Germinal center (tissue), 1 donor: ENCODE measurements at places on chromosomes 12 and 14.

DNA sequence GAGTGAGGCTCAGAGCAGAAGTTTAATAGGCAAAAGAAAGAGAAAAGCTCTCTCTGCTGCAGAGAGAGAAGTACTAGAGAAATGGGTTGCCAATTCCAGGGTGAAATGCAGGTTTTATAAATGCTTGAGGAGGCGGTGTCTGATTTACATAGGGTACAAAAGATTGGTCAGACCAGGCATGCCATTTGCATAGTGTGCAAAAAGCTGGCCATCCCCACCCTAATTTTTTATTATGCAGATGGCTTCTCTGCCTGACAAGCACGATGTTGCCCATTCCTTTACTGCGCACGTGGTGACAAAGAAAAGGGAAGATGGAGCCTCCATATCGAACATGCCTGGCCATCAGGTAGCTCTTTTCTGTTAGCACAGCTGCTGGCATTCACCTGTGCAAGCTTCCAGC, 209.3 kb upstream of the PPFIA2 start:
- DNase-seq = no peak

DNA sequence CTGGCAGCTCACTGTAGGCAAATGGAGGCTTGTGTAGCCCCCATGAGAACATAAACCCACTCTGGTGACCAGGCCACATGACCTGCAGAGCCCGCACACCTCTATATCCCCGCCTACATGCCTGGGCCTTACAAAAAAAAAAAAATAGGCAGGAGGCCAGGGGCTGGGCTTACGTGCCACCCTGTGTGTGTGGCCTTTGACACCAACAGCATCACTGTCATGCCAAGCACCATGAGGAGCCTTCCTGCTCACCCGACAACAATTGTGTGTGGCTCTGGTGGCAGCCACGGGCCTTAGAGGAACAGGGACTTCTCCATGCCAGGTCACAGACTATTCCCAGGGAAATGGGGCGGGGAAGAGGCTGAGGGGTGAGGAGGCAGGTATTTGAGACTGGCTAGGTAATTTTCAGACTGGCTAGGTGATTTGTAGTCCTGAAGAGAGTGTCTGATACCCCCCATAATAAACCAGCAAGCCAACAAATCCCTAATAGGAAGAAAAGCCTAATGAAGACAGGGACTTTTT, 140.0 kb downstream of the DPF3 start:
- no peak for DNase-seq

- DNase-seq = no peak
Measured at GRCh38 chr12:13390381-13390861, 193.9 kb downstream of the EMP1 start.

DNA sequence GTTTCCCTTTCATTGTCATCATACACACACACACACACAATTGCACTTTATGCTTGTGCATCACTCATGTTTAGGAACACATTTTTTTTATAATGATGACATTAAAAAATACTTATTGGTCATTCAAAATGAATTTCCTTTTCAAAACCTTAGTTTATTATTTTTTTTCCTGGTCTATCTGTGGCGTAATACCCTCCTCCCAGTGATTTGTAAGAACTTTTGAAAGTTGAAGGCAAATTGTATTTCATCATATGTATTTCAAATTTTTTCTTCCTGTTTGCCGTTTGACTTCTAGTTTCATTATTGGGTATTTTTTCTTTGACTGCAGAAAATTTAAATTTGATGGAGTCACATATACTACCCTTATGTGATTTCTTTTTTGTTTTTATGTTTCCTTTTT, 2.5 kb upstream of the LRRK2 start:
- DNase-seq = no peak

DNA sequence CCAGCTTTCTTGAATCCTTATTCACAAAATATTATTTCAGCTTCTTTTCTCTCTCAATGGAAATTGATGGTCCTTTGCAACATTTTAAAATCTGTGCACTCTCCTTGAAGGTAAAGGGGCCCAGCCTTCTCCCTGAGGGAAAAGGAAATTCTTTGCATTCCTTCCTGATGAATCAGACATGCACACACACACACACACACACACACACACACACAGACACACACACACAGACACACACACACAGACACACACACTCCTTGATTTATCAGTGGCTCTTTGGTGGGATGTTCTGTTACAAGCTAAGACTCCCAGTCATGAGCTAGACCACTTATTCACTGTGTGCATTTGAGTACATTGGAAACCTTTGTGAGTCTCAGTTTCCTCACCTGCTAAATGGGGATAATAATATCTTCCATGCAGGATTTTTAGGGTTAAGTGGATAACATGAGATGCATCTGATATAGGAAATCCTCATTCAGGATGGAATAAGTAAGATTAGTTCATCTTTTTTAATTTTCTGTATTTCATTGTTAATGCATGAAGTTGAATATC, 45.1 kb upstream of the HMGA2 start:
- no peak for DNase-seq

- no peak for DNase-seq
Measured at GRCh38 chr12:27081668-27082111, 688 bp downstream of the C12orf71 start.

DNA sequence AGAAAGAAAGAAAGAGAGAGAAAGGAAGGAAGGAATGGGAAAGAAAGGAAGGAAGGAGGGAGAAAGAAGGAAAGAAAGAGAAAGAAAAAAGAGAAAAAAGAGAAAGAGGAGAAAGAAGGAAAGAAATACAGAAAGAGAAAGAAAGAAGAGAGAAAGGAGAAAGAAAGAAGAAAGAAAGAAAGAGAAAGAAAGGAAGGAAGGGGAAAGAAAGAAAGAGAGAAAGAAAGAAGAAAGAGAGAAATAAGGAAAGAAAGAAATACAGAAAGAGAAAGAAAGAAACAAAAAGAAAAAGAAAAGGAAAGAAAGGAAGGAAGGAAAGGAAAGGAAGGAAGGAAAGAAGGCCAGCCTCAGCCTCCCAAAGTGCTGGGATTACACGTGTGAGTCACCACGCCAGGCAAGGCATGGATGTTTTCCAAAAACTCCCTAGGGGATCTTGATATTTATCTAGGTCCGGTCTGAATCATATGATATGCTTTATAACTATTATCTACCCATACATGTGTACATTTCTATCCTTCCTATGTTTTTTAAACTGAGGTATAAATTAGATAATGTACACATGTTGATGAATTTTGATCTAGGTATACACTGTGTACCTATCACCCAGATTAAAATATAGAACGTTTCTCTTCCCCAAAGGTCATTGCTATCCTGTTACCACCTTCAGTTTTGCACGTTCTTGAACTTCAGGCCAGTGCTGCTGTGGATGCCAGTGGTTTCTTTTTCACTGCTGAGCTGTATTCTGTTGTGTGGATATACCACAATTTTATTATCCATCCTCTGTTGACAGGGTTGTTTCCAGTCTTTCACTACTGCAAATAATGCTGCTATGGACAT, 177.9 kb downstream of the RBM19 start:
- no peak for DNase-seq

DNA sequence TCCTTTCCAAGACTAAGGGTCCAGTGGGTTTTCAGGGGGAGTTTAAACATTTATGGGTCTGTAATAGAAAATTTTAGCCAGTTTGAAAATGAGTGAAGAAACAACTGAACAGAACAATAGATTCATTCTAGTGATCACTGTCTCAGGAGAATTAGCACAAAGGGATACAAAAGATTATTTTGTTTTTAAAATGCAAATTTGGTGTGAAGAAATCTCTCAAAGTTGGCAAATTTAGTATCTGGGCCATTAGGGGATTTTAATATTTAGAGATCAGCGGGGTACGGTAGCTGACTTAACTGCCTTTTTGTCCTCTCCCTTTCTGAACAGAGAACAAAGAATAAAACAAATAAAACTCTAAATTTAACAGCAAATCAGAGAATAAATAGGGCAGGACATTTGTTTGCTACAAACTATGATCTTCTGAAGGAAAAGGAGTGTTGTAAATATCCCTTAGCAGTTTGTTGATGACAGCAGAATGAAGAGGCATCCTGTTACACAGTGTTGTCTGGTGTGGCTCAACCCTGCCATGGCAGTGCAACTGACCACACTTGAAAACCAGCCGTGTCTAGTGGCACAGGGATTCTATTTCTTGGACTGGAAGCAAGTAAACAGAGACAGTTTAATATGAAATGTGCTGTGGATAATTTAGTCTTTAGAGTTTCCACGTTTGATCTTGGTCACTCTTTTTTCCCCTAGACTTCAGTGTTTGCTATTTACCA, 46.3 kb upstream of the LRTM2 start:
- no peak for DNase-seq

DNA sequence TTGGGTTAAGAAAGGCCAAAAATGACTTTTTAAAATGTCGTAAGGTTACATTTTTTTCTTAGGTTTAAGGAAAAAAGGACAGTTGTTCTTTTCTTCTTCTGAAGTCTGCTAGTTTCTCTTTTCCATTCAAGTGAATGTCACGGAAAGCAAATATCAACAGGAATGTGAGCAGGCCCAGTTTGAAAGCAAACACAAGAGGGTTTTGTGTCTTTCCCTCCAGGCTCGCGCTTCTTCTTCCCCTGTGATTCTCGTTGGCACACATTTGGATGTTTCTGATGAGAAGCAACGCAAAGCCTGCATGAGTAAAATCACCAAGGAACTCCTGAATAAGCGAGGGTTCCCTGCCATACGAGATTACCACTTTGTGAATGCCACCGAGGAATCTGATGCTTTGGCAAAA, 85.4 kb downstream of the LRRK2 start:
- no peak for DNase-seq

DNA sequence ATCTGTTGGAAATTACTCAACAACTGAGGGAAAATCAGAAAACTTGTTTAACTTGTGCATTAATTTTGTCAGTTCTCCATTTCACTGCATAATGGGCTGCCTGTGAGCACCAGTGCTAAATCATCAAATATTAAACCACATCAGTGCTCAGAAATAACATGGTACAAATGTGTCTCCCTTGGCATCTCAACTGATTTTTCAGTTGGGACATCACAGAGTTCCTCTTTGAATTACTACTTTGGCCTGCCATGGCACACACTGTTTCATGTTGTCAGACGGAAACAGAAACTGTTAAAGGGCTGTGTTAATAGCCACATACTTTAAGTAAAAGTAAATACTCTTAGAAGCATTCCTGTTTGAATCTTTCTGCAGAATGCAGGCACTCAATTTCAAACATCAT, 42.1 kb upstream of the STRN3 start:
- no peak for DNase-seq

- peak; percentile 61 for DNase-seq
Measured at GRCh38 chr14:50977863-50978528, 33.7 kb upstream of the PYGL start.
